Natural killer cell (primary cell): ENCODE measurements at places on chromosomes 13 and 19.

- no peak for DNase-seq
- peaks cover 37% of the 10 kb centered on the region for H3K36me3 ChIP-seq
- peaks cover 28% of the 10 kb centered on the region for H3K4me1 ChIP-seq
- H3K27ac ChIP-seq = peak overlapping the region; percentile 47
Observed at GRCh38 chr19:10279737-10280442, 6.9 kb upstream of the ICAM4 start.

DNA sequence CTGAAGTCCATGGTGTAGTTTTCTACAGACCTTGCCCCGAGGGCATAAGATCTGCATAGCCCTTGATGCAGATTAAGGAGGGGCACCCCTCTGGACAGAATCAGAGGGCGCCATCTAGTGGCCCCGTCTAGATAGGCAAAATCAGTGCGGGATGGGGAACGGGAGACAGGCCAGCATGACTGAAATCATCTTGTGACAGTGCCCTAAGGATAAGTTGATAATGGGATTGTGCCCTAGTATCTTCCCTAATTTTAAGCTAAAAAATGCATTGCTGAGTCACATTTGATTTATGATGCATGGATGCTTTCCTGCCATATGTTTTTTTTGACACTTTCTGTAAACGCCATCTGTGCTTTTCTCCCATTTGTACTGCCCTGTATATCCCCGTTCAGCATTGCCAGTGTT is 19.0 kb upstream of the GPI start:
- peaks cover 21% of the 10 kb centered on the region for H3K4me1 ChIP-seq
- peak; percentile 56 for DNase-seq
- H3K27me3 ChIP-seq = no peaks in the 10 kb centered on the region
- H3K4me3 ChIP-seq = no peak overlapping the region
- no peak overlapping the region for H3K27ac ChIP-seq
- H3K36me3 ChIP-seq = peaks cover 29% of the 10 kb centered on the region

- no peak overlapping the region for H3K4me3 ChIP-seq
- no peak for DNase-seq
- H3K4me1 ChIP-seq = peaks cover 31% of the 10 kb centered on the region
- H3K27me3 ChIP-seq = peaks cover 16% of the 10 kb centered on the region
Observed at GRCh38 chr13:31043957-31044356, 111.5 kb downstream of the TEX26 start.

- H3K27ac ChIP-seq = no peak overlapping the region
- no peaks in the 10 kb centered on the region for H3K27me3 ChIP-seq
- H3K4me3 ChIP-seq = no peak overlapping the region
- DNase-seq = no peak
Observed at GRCh38 chr13:81745391-81745790, 1404.5 kb upstream of the SPRY2 start.

- peak; percentile 89 for DNase-seq
- peaks cover 5% of the 10 kb centered on the region for H3K36me3 ChIP-seq
- no peaks in the 10 kb centered on the region for H3K27me3 ChIP-seq
- H3K27ac ChIP-seq = peak overlapping the region; percentile 100
Observed at GRCh38 chr19:45451131-45451849, 16.5 kb upstream of the FOSB start.
